ENCODE measurements at places on chromosomes 2 and 18.

DNA sequence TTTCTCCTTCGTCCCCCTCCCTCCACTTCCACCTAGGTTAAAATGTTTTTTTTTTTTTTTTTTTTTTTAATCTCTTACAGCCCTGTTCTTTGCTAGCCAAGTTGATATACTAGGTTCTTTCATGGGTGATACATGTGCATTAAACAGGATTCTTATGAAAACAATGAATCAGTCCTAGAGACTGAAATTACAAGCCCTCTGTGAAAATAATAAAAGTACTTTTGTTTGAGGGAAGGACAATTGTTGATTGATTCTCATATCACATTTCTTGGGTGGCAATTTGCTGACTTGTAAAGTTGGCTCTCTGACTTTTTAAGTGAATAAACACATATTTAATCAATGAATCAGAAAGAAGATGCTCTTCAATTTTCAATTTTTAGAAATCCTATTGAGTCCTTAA is 639.9 kb downstream of the LRP1B start:
- DNase-seq, result no peak

DNA sequence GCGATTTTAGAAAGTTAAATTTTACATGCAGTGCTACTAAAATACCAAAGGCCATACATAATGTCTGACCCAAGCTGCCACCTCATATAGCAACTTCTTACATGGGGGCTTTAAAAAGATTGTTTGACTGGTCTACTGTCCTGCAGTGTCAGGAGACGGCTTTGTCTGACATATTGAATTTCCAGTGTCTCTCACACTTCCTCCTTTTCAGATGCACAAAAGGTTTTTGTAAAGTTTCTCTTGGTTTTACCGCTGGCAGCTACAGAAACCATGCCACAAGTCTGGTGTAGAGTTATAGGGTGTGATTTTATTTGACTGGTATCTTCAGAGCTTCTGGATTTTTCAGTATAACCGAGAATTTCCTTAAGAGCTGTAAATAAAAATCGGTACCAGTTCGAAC is 1.1 kb upstream of the ASAP2 start:
- DNase-seq, result no peak

DNA sequence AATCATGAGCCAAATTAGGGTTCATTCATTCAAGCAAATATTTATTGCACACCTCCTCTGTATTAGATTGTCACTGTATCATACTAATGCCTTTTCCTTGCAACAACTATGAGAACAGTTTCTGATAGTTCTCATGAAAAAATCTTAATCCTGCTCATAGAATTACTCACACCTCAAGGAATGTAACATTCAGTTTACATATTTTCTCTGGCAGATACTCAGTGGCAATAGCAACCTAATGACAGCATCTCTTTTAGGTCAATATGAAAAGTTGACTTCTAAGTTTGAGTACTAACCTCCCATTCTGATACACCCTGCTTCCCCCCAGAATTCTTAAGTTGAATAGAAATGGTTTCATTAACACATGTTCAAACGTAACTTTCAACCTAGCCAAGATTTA is 132.0 kb downstream of the VWC2L start:
- DNase-seq, result no peak

DNA sequence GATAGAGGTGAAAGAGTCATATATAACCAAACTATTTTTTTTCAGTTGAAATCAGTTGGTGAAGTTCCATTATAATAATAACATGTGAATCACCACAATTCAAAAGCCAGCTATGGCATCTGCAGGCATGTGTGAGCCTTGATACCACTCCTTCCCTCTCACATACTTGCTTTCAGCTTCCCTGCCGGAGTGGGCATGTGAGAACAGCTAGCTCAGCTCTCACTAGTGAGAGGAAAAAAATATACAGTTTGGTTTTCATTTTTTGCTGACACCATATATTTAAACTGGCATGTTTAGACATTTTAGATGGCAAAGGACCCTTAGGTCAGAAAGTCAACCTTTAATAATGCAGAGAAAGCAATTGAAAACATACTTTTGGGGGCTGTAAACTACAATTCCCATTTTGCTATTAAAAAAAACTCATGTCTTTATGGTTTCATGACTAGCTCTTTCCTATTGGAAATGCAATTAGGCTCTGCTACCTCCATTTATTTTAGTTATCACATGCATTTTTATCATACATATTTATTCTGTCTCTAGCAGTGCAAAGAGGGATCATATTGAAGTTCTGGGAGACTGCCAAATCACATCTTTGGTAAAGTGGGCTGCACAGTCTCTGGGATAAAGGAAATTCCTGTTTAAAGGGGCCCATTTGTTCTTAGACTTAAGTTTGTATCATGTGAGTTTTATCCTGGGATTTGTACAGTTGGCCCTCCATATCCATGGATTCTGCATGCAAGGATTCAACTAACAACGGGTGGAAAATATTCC is 33.2 kb upstream of the SLC40A1 start:
- DNase-seq, result no peak

DNA sequence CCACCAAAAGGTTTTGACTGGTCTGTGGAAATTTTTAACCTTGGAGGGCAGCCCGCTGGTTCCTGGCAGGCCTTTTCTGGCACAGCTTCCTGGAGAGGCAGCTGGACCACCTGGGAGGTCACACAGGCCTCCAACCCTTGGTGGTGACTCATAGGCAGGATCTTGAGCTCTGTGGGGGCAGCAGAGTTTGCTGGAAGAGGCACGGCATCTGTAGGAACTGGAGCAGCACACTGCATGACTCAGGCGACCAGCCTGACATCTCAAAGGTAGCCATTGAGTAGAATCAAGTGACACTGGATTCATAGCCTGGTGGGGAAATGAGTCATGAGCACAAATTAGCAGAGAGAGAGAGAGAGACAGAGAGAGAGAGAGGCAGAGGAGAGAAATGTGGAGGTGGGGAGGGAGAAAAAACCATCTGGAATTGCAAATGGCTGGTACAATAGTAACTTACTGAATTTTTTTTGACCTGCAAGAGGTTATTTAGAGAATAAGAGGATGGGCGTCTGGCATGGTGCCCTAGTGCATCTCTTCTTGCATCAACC is 57.4 kb downstream of the TRPM8 start:
- DNase-seq, result no peak

GRCh38 chr18:35693829-35694228 is 112.3 kb downstream of the GALNT1 start:
- no peak for DNase-seq

DNA sequence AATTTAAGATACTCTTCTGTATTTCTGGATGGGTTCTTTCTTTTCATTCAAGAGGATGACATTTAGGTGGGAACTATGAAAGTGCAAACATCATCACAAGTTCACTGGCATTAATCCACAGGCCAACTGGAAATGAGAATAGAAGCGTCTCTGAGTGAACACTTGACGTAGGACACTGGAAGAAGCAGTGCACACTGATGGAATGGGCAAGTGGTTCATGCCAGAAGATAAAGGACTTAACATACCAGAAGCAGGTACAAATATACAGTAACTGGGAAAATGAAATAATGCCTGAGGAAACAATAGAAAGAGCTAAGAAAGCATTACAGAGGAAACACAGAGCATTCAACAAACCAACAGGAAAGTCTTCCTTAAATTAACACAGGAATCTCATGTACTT is 120.9 kb upstream of the CCDC195 start:
- no peak for DNase-seq

DNA sequence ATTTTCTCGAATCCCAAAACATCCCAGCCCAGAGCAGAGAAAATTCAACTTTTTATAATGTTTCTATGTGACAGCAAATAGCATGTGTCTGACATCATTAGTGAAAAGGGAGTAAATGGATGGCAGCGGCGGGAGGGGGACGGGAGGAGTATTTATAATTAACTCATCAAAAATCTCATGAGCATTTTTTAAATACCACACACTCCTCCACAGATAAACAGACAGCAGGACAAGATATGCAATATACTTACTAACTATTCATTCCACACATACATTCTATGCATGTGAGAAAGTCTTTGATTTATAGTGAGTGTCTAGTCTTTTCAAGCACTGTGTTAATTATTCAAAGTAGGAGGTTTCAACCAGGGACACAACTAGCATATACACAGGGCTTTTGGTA is 107.6 kb downstream of the LRP2 start:
- no peak for DNase-seq

Measured in NCI-H187 (cell line).